ENCODE measurements at places on chromosomes 16 and 17. TPM values are rescaled to one million over a fixed set of nuclear protein-coding genes. Genes with fewer than 3 reads are reported as not detected.

The CACNA1G gene
- 8.9 TPM for total RNA-seq

The TEX14 gene
- total RNA-seq, result 0.10 TPM

The NPIPB13 gene
- 1.6 TPM for total RNA-seq

The GCGR gene
- not detected for total RNA-seq

The CIAPIN1 gene
- total RNA-seq, result 40.9 TPM

The CD300A gene
- 6.0 TPM for total RNA-seq

Data from skin of body (tissue), 3 donors.